ENCODE measurements at places on chromosomes 2 and 18. TPM values are rescaled to one million over a fixed set of nuclear protein-coding genes. Genes with fewer than 3 reads are reported as not detected.

DNA sequence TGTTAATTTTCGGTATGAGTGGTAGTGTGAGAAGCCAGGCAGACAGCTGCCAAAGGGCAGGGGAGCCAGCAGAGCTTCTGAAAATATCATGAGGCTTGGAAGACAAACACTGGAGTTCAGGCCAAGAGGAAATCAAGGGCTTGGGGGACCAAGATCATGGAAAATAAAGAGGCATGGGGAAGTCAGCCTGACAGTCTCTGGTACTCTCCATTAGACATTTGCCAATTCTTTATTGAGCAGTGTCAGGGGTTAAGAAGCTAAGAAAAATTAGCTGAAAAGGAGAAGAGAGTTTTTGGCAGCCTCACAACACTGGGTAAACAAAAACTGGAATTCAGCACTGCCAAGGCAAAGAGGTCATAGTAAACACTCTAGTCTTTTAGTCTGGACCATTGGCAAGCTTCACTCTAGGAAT, 612.7 kb downstream of the EPHA4 start:
- DNase-seq = no peak
- no peak overlapping the region for H3K27ac ChIP-seq
- H3K4me3 ChIP-seq = no peak overlapping the region

GRCh38 chr2:184721881-184722280, 123.6 kb downstream of the ZNF804A start:
- DNase-seq = no peak
- H3K4me1 ChIP-seq = no peaks in the 10 kb centered on the region
- no peaks in the 10 kb centered on the region for H3K27me3 ChIP-seq
- no peak overlapping the region for H3K4me3 ChIP-seq

DNA sequence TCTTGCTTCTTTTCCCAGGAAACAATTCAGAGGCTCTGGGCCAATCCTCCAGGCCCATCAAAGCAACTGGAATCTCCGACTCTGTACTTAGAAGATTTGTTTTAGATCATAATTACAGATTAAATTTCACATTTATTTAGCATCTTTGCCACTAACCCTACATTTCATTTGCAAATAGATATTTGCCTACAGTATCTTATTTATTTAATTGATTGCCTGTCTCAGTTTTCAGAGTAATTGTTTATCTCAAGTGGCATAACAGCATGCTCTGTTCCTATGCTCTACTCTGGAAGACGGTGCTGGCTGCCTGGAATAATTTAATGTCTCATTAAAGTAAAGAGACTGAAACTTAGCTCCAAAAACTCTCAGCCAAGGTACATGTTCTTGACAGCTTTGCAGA, 213.4 kb downstream of the HNMT start:
- H3K36me3 ChIP-seq = no peaks in the 10 kb centered on the region
- no peak for DNase-seq
- no peaks in the 10 kb centered on the region for H3K27me3 ChIP-seq

Gene DSC3
- total RNA-seq = under 0.01 TPM

Gene NPAS2
- 45.8 TPM for total RNA-seq

Gene MAP4K4
- 59.0 TPM for total RNA-seq

DNA sequence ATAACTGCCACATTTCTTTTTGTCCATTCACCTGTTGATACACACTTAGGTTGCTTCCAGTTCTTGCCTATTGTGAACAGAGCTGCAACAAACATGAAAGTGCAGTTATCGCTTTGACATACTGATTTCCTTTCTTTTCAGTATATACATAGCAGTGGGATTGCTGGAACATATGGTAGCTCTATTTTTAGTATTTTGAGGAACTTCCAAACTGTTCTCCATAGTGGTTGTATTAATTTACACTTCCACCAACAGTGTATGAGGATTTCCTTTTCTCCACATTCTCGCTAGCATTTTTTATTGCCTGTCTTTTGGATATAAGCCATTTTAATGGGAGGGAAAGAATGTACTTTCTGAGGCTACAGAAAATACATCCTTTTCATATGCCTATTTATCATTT, 167.4 kb downstream of the GULP1 start:
- no peaks in the 10 kb centered on the region for H3K27me3 ChIP-seq
- H3K4me1 ChIP-seq = no peaks in the 10 kb centered on the region
- no peak overlapping the region for H3K4me3 ChIP-seq
- H3K36me3 ChIP-seq = no peaks in the 10 kb centered on the region
- H3K27ac ChIP-seq = no peak overlapping the region

- H3K4me1 ChIP-seq = no peaks in the 10 kb centered on the region
- H3K36me3 ChIP-seq = no peaks in the 10 kb centered on the region
- H3K27ac ChIP-seq = no peak overlapping the region
- H3K4me3 ChIP-seq = no peak overlapping the region
- DNase-seq = no peak
- no peaks in the 10 kb centered on the region for H3K27me3 ChIP-seq
Observed at GRCh38 chr2:215059724-215060123, 78.7 kb downstream of the ABCA12 start.

- no peaks in the 10 kb centered on the region for H3K27me3 ChIP-seq
- H3K36me3 ChIP-seq = no peaks in the 10 kb centered on the region
- H3K27ac ChIP-seq = no peak overlapping the region
Observed at GRCh38 chr2:202014759-202015211, 18.9 kb upstream of the FZD7 start.

DNA sequence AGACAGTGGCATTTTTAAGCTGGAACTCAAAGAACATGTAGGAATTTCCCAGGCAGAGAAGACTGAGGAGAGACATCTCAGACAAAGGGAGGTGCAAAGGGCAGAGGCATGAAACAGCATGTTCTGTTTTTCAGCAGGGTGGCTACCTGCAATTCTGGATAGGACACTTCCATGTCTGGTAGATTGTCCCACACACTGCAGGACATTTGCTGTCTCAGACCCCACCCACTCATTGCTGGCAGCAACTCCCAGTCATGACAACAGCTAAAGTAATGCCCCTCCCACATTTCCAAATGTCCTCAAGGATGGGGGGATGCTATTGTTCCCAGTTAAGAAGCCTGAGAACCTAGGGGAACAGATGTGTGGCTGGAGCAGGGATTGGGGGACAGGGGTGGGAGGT, 40.8 kb downstream of the ANKRD44 start:
- DNase-seq = peak; percentile 60
- no peak overlapping the region for H3K4me3 ChIP-seq
- H3K4me1 ChIP-seq = peaks cover 48% of the 10 kb centered on the region
- no peaks in the 10 kb centered on the region for H3K27me3 ChIP-seq
- H3K36me3 ChIP-seq = no peaks in the 10 kb centered on the region

GRCh38 chr18:51032193-51032592, 2.2 kb downstream of the SMAD4 start:
- no peak overlapping the region for H3K27ac ChIP-seq
- H3K27me3 ChIP-seq = no peaks in the 10 kb centered on the region
- peaks cover 83% of the 10 kb centered on the region for H3K4me1 ChIP-seq
- H3K4me3 ChIP-seq = peak overlapping the region; percentile 73

Gene RAB6C
- total RNA-seq = 0.57 TPM

- H3K36me3 ChIP-seq = no peaks in the 10 kb centered on the region
- no peak for DNase-seq
- no peak overlapping the region for H3K27ac ChIP-seq
Observed at GRCh38 chr2:191552066-191552465, 125.9 kb upstream of the NABP1 start.

- DNase-seq = no peak
- no peak overlapping the region for H3K4me3 ChIP-seq
- H3K36me3 ChIP-seq = no peaks in the 10 kb centered on the region
- H3K27ac ChIP-seq = no peak overlapping the region
Observed at GRCh38 chr2:56348392-56349210, 164.8 kb downstream of the CCDC85A start.

DNA sequence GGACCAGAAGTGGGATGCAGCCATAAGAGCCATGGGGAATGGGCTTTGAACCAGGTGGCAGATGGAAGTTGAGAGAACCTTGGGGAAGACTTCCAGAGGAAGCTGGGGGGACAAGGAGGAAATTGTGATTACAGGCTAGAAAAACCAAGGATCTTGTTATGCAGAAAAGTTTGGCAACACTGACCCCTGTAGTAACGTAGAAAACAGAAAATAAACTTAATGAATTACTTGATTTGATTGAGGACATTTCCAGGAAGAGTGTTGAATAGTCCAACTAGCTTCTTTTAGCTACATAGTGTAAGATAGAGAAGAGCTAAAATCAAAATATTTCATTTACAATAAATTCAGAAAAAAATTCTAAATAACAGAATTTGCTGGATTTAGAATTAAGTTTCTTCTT, 91.9 kb upstream of the GPC1 start:
- DNase-seq = no peak
- H3K27ac ChIP-seq = no peak overlapping the region
- H3K4me1 ChIP-seq = no peaks in the 10 kb centered on the region
- H3K4me3 ChIP-seq = no peak overlapping the region
- no peaks in the 10 kb centered on the region for H3K36me3 ChIP-seq

DNA sequence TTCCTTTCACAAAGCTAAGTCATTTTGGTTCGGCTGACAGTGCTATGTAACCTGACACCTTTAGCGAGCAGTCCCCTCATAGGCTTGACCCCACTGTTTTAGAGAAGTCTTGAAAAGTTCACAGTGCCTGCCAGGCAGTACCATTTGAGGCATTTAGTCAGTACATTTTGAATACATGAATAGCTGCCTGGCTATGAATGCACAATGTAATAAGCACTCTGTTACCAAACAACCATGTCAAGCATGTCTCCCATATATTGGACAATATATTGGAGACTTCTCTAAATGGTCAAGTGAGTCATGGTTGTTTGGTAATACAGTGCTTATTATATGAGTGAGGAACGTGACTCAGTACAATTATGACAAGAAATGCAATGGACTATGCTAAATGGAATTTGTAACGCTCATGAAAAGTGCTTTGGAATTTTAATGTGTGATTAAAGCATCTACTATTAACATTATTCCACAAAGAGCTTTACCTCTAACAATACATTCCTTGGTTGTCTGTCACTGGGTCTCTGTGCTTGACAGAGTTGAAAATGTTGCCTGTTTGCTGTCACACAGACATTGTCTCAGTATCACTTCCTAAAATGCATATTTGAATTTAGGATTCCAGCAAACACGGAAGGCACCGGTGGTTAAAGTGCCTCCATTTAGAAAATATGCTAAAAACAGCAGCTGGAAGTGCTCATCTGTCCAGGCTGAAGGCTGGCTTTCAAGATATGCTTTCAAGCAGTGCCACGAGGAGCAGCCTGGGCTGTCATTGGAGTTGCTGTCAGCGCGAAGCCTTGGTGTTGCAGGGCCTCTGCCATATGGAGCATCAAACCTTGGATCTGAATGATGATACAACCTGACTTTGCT, 458.6 kb downstream of the FBXO15 start:
- H3K4me1 ChIP-seq = no peaks in the 10 kb centered on the region
- H3K27ac ChIP-seq = no peak overlapping the region
- no peaks in the 10 kb centered on the region for H3K27me3 ChIP-seq
- DNase-seq = no peak
- H3K4me3 ChIP-seq = no peak overlapping the region
- H3K36me3 ChIP-seq = no peaks in the 10 kb centered on the region

DNA sequence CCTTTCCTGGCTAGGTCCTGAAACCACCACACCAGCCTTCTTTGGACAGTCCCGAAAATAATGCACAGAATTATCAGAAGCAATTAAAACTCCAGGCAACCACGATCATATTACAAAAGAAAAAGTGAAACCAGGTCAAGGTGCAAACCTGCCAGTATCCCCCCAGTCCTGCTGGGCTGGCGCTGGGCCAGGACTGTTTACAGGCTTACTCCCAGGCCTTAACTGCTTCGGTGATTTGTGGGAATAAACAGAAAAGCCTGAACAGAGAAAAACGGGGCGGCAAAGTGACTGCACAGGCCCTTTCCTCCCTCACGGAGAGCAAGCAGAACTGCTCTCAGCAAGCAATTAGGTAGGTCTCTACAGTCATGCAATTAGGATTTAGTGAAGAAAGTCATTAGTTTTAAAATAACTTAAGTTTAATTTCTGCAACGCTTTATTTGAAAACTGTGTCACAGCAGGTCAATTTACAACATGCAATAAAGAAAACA, 1.3 kb downstream of the HDAC4 start:
- H3K4me1 ChIP-seq = peaks cover 65% of the 10 kb centered on the region
- peak overlapping the region; percentile 100 for H3K27ac ChIP-seq
- no peak for DNase-seq
- H3K4me3 ChIP-seq = peak overlapping the region; percentile 57

- no peak overlapping the region for H3K4me3 ChIP-seq
- no peak for DNase-seq
Observed at GRCh38 chr2:196404276-196404675, 232.9 kb upstream of the STK17B start.

Gene VIL1
- not detected for total RNA-seq

Gene PLGLB2
- 1.2 TPM for total RNA-seq

DNA sequence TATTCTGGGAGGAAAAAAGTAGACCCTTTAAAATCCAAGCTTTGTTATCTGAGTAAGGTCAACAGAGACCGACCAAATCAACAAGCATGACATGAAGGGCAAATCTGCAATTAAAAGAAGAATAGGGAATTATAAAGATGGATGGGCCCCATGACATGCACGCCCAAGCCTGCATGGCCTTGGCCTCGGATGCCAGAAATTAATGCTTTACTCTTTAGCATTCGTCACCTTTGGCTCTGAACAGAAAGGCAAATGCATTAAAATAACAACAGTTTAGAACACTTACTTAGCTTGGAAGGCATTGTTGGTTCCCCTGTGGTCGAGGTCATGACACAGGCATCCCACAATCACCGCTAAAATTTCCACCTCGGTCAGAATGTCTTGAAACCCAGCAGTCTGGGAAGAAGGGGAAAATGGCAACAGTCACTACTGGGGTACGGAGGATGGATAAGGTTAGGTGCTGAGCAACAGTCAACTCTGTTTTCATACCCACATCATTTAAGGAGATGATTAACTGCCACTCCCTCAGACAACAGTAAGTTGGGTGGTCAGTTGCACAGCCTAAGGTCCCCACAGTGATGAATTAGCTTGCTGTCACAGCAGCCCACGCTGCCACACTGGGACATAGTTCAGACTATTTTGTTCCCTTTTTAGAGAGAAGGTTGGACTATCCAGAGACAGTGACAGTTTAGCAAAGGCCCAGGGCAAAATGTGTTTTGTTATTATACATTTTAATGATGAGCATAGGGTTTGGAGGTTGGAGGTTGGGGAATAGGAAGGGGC, 319.1 kb downstream of the AGPS start:
- no peak overlapping the region for H3K4me3 ChIP-seq
- DNase-seq = no peak
- H3K36me3 ChIP-seq = no peaks in the 10 kb centered on the region
- H3K27me3 ChIP-seq = no peaks in the 10 kb centered on the region

Gene SERPINB11
- not detected for total RNA-seq

DNA sequence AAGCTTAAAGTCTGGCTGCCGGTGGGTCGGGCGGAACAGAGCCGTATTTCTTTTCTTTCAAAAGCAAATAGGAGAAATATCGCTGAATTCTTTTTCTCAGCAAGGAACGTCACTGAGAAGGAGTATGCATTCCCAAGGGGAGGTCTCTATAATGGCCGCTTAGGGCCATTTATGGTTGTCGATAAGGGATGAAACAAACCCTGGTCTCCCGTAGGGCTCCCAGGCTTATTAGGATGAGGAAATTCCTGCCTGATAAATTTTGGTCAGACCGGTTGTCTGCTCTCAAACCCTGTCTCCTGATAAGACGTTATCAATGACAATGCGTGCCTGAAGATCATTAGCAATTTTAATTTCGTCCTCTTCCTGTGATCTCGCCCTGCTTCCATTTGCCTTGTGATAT, 227.7 kb upstream of the ZEB2 start:
- H3K27me3 ChIP-seq = no peaks in the 10 kb centered on the region
- H3K27ac ChIP-seq = no peak overlapping the region
- no peaks in the 10 kb centered on the region for H3K4me1 ChIP-seq
- H3K36me3 ChIP-seq = no peaks in the 10 kb centered on the region

- H3K36me3 ChIP-seq = no peaks in the 10 kb centered on the region
- no peaks in the 10 kb centered on the region for H3K27me3 ChIP-seq
- no peak for DNase-seq
- H3K4me3 ChIP-seq = no peak overlapping the region
- H3K27ac ChIP-seq = peak overlapping the region; percentile 58
Observed at GRCh38 chr18:11175266-11175979, 26.1 kb upstream of the PIEZO2 start.

All from esophagus muscularis mucosa (tissue), 4 donors.